ENCODE measurements at places on chromosomes 7 and 10.

GRCh38 chr7:102454468-102454867 lies 10.2 kb downstream of the ALKBH4 start:
- no peak for DNase-seq

DNA sequence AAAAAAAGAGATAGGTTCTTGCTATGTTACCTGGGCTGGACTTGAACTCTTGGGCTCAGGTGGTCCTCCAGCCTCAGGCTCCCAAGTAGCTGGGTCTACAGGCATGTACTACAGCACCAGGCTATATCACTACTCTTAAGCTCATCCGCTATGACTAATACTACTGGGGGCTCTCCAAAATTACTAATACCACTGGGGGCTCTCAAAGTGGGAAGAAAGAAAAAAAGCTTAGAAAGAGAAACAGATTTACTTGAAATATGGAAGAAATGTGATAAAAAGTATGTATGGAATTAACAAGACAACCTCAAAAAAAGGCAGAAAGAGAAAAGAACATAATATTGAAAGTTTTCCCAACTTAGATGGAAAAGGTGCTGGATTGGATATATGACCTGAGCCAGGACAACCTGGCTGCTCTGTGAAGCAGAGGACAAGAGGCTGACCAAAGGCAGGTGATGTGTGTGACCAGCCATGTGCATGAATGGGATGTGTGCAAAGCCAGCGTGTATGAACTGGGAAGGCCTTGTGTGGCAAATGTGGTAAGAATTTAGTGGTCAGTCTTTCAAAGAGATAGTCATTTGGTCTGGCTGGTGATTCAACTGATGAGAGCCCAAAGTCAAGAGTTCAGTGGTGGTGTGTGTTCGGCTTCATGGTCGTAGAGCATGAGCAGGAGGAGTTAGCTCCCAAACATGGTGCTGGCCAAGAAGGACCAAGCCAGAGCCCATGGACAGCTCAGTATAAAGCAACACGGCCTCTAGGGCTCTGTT lies 232.4 kb upstream of the KLF14 start:
- no peak for DNase-seq

- DNase-seq: no peak
Measured at GRCh38 chr7:114886241-114886640, 35.7 kb upstream of the MDFIC start.

GRCh38 chr10:650886-651615 lies 38.4 kb downstream of the DIP2C start:
- DNase-seq: no peak

DNA sequence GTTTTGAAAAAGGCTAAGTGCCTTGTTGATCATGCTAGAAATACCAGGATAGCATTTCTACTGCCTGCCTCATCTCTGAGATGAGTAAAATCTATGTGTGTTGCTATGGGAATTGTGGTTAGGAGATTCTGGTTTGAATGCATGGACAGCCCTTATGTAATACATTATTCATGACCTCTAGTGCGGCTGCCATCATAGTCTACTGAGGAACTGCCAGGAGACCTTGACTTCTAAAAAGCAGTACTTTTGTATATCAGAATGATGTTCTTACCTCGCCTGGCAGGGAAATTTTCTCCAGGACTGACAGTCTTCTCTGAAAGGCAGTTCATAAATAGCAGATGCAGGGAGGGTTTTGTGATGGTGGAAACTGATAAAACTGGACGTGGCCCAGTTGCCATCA lies 248.5 kb downstream of the NSUN6 start:
- no peak for DNase-seq
